ENCODE measurements at places on chromosomes 2 and 18. TPM values are rescaled to one million over a fixed set of nuclear protein-coding genes. Genes with fewer than 3 reads are reported as not detected.

GRCh38 chr2:134446383-134447017 lies 192.6 kb downstream of the MGAT5 start:
- no peak for DNase-seq

DNA sequence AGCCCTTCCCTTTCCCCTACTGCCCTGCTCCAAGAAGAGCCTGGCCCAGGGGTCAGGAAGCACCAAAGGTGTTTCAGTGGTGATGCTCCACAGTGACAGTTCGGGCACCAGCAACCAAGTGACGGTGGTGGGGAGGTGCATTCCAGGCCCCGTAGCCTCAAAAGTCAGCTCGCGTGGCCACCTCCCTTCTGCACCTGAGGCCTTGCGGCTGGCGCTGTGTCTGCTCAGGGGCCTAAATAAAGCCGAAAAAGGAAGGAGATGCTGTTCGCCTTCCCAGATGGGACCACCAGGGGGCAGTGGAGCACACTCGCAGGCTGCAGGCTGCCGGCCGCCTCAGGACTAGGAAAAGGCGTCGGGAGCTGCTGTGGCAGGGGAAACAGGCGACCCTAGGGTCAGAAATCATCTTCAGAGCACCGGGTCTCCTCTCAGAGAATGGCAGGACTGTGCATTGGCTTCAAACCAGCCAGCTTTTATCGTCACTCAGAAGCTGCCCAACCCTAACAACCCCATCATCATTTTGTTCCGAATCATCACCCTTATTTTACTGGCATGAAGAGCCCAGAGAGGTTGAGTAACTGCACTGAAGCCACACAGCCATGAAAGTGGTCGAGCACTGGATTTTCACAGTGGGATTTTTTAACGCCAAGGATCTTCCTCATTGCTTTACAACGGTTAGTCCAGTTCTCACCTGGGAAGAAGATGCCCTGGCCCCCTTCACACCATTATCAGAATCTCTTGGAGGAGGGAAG lies 213.0 kb upstream of the CELF4 start:
- DNase-seq = peak; percentile 85

- DNase-seq = no peak
These were observed 33.9 kb downstream of the ZNF516 start for GRCh38 chr18:76461148-76461547.

DNA sequence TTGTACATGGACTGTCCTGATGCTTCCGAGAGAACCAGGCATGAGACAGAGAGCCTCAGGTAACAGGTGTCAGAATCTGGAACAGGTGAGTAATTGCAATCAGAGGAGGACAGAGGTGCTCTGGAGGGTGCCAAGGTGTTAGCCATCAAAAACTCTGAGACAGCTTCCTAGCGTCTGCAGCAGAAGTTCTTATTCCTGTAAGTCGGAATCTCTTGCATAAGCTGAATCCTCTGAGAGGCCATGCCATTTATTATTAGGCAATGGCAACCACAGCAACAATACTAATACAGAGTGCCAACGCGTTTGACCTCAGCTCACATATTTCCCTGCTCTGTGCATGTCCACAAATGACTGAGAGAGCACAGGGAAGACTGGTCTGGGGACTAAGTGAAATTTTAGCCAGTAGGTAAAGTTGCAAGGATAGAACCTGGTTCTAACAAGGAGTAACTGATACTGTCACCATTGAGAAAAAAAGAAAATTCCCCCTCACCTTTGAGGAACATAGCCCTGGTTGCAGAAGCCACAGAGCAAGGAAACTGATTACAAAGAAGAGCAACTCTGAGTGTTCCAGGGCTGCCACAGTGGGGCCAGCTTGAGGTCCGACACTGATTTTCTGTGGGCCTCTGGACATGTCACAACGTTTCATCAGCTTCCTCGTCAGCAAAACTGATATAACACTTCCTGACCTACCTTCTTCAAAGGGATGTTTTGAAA lies 55.1 kb upstream of the ACSL3 start:
- DNase-seq = no peak

Gene C2orf80
- not detected for total RNA-seq

Gene FTCDNL1
- 0.59 TPM for total RNA-seq

Gene CXCR1
- not detected for total RNA-seq

Data from H7 (cell line).